Stimulated activated CD8-positive, alpha-beta memory T cell treated with anti-CD3 and anti-CD28 coated beads, Interleukin-4, amount 100 ng/mL, for 1 hour (primary cell): ENCODE measurements at places on chromosomes 4 and X.

DNA sequence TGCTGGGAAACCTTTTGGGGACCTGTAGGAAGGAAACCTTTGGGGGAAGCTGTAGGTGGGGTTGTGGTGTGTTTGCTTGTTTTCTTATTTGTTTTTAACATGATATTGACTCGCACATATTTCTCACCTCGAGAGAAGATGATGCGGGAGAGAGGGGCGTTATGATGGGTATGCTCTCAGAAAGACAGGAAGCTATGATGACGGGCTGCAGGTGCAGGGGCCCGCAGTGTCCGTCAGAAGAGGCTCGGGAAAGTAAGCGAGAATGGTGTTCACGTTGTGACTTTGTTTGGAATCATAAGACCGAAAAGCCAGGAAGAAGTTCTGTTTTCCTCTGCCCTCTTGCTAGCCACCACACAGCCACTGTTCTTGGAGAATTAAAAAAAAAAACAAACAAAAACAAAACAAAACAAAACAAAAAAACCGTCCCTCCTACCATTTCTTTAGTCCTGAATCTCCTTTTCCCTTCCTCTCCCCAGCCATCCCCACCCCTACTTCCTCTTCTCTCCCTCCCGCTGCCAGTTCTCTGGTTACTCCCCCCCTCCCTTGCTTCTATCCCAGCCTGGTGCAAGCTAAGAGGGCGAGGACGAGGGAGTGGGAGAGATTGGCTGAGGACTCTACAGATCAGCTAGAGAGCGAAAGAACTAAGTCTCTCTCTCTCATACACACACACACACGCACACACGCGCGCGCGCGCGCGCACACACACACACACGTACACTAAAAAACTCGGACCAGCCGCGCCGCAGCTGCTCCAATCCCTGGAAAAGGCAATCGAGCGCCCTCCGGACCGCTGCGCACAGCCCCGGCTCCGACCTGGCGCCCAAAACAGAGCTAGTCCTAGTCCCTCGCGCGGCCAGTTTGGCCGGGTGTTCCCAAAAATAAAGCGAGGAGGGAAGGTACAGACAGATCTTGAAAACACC, at the start of gene BMP3:
Gene BMP3 (plus strand): TSS at position 648 of the 920 bp plus-strand sequence. CDS start 577 bp downstream, outside the sequence.
- no peak for DNase-seq

GRCh38 chr4:16213121-16213520, 13.2 kb downstream of the TAPT1 start:
- DNase-seq = no peak

- DNase-seq = no peak
Measured at GRCh38 chr4:26762650-26763049, 98.0 kb upstream of the STIM2 start.

DNA sequence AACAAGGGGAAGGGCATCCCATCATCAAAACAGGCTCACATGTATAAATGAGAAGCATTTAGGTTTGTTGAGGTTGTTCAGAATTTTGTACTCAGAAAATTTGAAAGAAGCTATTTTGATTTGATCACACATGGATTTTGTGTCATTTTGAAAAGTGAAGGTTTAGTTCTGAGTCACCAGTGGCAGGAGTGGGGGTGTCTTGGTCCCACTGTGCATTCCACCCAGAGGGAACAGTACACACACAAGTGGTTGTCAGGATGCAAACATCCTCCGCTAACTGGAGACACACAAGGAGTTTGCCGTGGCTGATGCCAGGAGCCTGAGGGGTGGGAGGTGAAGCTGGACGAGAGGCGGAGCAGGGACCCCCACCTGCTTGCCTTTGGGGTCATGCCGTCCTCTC, 198.2 kb upstream of the PSAPL1 start:
- DNase-seq = no peak

GRCh38 chr4:4633431-4633830, 91.6 kb upstream of the STX18 start:
- DNase-seq = no peak

GRCh38 chr4:84750260-84750959, 167.5 kb downstream of the CDS1 start:
- no peak for DNase-seq

DNA sequence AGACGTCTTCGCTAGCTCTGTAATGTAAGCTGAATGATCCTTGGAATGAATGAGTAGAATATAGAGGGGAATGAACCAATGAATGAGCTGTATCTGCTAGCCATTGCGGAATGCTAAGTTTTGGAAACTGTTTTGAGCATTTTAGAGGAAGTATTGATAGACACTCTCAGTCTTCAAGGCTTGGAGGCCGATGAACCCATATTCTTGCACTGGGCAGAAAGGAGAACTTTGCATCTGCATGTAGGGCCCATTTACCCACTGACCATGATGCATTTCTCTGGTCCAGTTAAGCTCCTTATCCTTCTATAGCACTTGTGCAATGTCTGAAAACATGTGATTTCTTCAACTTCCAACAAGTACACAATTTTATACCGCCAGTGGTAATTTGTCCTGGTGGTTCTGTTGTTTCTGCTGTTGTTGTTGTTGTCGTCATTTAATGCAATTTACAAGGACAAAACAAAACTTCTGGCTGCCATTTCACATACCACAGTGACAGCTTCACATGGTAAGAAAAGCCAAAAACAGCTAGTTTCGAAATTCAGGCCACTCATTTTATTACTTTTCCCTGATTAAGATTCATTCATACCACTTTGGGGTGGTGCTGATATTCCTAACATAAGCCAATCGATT, 85.0 kb upstream of the MTM1 start:
- DNase-seq = no peak

GRCh38 chrX:135463937-135464336, 42.2 kb downstream of the SMIM10L2A start:
- no peak for DNase-seq

DNA sequence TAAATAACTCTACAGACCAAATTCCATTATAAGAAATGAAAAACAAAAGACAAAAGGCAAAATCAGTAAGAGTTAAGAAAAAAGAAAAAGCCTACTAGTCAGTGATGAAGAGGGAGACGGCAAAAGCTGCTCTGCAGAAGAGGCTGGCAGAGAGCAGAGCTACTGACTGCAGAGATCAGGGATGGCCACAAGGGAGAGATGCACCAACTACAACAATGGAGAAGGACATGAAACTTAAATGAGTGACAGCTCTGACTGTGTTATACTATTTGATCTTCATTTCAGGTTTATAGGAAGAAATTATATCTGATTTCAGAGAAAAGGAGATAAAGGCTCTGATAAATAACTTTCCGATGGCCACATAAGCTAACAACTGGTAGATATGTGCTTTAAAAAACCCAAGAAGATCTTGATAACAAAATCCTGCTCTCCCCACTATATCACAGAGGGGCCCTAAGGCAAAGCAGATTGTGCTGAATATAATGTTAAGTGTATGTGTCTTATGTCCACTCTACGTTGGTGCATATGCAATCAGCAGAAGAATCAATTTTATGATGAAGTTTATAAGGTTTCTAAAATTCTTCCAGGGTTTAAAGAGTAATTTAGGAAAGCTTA, 58.4 kb upstream of the COX18 start:
- no peak for DNase-seq

DNA sequence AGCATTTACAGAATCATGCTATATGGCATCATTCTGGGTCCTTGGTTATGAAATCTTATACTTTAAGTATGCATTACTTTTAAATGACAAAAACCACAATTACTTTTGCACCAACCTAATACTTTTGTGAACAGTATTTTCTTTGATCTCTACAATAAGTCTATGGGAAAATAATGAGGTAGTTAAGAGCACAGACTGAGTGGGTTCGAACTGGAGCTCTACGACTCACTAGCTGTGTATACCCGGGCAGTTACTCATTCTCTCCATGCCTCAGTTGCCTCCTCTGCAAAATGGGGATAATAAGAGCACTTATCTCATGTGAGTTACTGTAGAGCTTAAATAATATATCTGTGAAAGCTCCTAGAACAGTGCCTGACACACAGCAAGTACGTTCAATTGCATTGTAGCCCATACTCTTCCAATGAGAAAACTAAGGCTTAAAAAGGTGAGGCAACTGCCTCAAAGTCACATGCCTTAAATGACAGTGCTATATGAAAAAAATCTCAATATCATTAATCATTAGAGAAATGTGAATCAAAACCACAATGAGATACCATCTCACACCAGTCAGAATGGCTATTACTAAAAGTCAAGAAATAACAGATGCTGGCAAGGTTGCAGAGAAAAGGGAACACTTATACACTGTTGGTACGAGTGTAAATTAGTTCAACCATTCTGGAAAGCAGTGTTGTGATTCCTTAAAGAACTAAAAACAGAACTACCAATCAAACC, 151.5 kb downstream of the CHIC2 start:
- no peak for DNase-seq

DNA sequence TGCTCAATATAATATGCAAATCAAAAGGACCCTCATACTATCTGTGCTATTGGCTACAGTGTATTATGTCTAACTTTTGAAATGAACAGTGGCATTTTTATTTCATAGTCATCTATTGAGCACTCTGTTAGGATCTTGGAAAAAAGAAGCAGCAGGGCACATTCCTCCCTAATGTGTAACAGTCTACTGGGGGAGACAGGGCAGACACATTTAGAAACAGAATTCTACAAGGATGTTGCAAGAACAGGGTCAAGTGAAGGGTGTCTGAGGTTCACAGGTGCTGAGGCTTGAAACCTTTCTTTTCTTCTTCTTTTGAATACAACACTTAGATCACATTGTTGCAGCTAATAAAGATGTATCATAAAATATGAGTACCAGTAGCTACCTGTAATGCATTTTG, 129.7 kb upstream of the SLC4A4 start:
- DNase-seq = no peak

- DNase-seq = no peak
Measured at GRCh38 chr4:40458683-40459082, 123.5 kb downstream of the CHRNA9 start.
